ENCODE measurements at places on chromosomes 6 and 20.

GRCh38 chr6:113976806-113977205 lies 5.9 kb upstream of the HDAC2 start:
- DNase-seq = no peak
- H3K27me3 ChIP-seq = no peaks in the 10 kb centered on the region
- H3K4me1 ChIP-seq = 0 out of 2 replicates have a peak, but pooled peaks cover 6% of the 10 kb centered on the region
- H3K4me3 ChIP-seq = no peak overlapping the region
- no peak overlapping the region for H3K27ac ChIP-seq

- H3K27ac ChIP-seq = no peak overlapping the region
- no peak overlapping the region for H3K4me3 ChIP-seq
- H3K4me1 ChIP-seq = 0 out of 2 replicates have a peak, but pooled peaks cover 7% of the 10 kb centered on the region
- H3K27me3 ChIP-seq = no peaks in the 10 kb centered on the region
- no peaks in the 10 kb centered on the region for H3K36me3 ChIP-seq
- no peak for DNase-seq
These were observed 37.6 kb downstream of the ANKS1A start for GRCh38 chr6:34926655-34927054.

DNA sequence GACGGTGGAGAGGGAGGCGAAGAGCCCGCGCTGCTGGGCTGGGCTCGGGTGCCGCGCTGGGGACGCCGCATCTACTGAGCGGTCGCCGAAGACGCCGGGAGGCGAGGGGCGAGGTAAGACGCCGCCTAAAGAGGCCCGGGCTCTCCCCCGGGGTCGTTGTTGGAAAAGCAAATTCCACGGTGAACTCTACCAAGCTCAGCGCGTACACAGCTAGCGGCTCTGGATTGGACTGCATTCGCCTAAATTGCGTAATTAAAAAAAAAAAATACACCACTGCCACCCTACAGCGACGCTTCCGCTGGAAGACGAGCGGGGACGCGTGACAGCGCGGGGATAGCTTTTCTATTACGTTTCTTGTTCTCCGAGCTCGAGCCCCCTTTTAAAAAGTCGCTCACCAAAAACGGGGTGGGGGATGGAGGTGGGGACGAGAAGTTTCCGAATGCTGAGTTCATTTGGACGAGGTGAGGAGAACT lies 92.0 kb upstream of the PRDM1 start:
- no peak for DNase-seq
- H3K36me3 ChIP-seq = no peaks in the 10 kb centered on the region
- no peak overlapping the region for H3K4me3 ChIP-seq
- H3K27ac ChIP-seq = no peak overlapping the region
- 0 out of 2 replicates have a peak, but pooled peaks cover 4% of the 10 kb centered on the region for H3K4me1 ChIP-seq
- H3K27me3 ChIP-seq = no peaks in the 10 kb centered on the region

DNA sequence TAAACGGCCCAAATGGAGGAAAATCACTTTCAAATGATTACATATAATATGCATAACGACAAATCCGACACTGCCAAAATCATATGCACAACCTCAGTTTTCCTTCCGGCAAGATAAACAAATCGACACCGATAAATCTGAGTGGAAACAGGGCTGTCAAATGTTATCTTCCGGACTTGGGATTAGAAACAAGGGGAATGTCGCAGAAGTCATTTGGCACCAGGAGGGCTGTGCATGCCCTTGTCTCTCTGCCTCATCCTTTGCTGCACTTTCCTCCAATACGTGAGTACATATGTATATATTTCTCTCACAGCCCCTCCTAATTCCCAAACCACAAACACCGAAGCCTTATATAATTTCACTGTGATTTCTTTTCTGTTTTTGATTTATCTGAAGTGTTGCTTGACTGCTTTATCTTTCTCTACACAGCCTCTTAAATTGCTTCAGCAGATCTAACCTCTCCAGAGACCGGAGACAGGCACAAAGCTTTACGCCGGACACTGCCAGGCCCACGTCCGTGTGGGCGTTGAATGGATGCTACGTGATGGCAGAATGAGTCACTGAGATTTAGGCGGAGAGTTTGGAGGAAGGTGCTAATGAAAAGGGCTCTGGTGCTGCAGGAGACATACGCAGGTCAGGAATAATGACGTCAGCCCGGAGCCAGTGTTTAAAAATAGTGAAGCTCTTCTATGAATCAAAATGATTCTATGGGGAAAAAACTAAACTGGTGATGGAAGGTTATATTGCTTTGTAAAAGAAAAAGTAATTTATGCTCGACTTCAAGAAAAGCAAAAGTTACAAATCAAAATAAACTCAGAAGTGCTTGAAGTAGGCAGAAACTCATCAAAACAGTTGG lies 21.0 kb upstream of the PRELID3B start:
- peak overlapping the region; percentile 6 for H3K4me3 ChIP-seq
- H3K27me3 ChIP-seq = no peaks in the 10 kb centered on the region
- peak; percentile 49 for DNase-seq
- H3K27ac ChIP-seq = peak overlapping the region; percentile 21
- peaks cover 16% of the 10 kb centered on the region for H3K4me1 ChIP-seq

DNA sequence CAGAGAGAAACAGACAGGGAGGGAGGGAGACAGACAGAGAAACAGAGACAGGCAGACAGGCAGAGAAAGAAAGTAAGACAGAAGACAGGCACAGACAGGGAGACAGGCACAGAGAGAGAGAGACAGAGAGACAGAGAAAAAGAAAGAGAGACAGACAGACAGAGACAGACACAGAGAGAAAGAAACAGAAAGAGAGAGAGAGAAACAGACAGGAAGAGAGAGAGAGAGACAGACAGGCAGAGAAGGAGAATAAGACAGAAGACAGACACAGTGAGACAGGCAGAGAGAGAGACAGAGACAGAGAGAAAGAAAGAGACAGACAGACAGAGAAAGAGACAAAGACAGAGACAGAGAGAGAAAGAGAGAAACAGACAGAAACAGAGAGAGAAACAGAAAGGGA lies 754.8 kb upstream of the DEFB115 start:
- H3K36me3 ChIP-seq = no peaks in the 10 kb centered on the region
- no peak overlapping the region for H3K27ac ChIP-seq
- H3K4me3 ChIP-seq = no peak overlapping the region
- no peaks in the 10 kb centered on the region for H3K4me1 ChIP-seq
- DNase-seq = no peak

DNA sequence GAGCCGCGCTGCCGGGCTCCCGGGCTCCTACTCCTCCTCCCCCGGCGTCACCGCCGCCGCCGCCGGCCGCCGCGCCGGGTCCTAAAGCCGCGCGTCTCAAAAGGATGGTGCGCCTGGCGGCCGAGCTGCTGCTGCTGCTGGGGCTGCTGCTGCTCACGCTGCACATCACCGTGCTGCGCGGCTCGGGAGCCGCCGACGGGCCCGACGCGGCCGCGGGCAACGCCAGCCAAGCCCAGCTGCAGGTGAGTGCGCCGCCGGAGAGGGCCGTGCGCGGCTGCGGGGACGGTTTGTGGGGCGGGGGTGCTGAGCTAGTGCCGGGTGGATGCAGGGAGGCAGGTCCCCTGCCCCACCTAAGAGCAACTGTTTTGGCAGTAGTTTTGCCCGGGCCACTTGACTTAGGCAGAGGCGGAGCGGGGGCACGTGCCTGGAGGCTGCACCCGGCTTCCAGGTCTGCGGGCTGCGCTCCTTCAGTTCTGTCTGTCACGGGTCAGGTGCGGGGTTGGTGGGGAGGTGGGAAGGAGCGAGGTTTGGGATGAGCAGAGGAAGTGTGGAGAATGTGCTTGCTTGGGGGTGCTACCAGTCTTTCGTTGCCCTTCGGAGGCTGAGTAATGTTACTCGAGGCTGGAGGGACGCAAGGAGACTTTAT lies 722 bp downstream of the ISM1 start:
- H3K27me3 ChIP-seq = peaks cover 8% of the 10 kb centered on the region
- no peaks in the 10 kb centered on the region for H3K36me3 ChIP-seq
- no peaks in the 10 kb centered on the region for H3K4me1 ChIP-seq
- peak overlapping the region; percentile 69 for H3K4me3 ChIP-seq
- no peak overlapping the region for H3K27ac ChIP-seq
- DNase-seq = peak; percentile 64

- no peaks in the 10 kb centered on the region for H3K27me3 ChIP-seq
- H3K27ac ChIP-seq = no peak overlapping the region
- no peaks in the 10 kb centered on the region for H3K36me3 ChIP-seq
- no peaks in the 10 kb centered on the region for H3K4me1 ChIP-seq
These were observed 8.7 kb downstream of the GFRA4 start for GRCh38 chr20:3654326-3655130.

GRCh38 chr6:26380256-26380655 lies 2.7 kb upstream of the BTN2A2 start:
- no peak overlapping the region for H3K4me3 ChIP-seq
- no peak overlapping the region for H3K27ac ChIP-seq
- H3K4me1 ChIP-seq = peaks cover 11% of the 10 kb centered on the region
- H3K36me3 ChIP-seq = no peaks in the 10 kb centered on the region

Measured in PC-9 (cell line).